ENCODE measurements at places on chromosomes 7 and 10.

GRCh38 chr7:128737867-128738385, 1.2 kb upstream of the CALU start:
- no peak for DNase-seq

- no peak for DNase-seq
Observed at GRCh38 chr10:102268375-102268888, 23.1 kb downstream of the GBF1 start.

- no peak for DNase-seq
Observed at GRCh38 chr7:104978460-104978859, 35.5 kb upstream of the KMT2E start.

DNA sequence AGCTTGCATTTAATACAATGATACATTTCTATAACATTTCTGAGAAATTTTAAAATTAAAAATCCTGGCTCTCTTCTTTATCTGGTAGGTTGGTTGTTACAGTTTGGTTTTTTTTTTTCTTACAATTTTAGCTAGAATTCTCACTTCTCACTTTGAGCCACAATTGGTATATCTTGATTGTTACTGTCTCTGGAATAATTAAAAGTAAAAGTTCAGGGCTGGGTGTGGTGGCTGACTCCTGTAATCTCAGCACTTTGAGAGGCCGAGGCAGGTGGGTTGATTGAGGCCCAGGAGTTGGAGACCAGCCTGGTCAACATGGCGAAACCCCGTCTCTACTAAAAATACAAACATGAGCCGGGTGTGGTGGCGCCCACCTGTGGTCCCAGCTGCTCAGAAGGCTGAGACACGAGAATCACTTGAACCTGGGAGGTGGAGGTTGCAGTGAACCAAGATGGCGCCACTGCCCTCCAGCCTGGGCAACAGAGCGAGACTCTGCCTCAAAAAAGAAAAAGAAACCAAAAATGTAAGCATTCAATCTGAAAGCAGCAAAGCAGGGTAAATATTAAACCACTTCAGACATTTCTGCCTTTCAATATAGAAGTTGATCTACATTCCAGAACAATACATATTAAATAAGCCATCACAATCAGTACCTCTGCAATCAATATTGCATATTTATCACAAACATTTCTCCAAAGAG, 88.6 kb upstream of the PFKP start:
- DNase-seq = no peak

DNA sequence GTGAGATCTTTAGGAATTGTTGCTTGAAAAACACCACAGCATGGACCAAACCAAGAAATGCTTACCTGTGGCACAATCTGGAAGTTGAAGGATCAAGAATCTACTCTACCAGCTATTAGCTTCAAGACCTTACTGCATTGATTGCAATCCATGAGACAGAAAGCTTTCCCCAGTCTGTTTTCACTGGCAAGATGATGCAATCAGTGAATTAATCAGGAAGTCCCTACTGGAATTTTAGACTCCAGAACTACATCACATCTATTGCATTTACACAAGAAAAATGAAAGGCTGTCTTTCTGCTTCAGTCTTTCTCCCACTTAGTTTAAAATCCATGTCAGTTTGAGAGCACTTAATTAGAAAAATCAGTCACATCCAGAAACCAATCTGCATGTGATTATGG, 191.7 kb downstream of the TFEC start:
- no peak for DNase-seq

DNA sequence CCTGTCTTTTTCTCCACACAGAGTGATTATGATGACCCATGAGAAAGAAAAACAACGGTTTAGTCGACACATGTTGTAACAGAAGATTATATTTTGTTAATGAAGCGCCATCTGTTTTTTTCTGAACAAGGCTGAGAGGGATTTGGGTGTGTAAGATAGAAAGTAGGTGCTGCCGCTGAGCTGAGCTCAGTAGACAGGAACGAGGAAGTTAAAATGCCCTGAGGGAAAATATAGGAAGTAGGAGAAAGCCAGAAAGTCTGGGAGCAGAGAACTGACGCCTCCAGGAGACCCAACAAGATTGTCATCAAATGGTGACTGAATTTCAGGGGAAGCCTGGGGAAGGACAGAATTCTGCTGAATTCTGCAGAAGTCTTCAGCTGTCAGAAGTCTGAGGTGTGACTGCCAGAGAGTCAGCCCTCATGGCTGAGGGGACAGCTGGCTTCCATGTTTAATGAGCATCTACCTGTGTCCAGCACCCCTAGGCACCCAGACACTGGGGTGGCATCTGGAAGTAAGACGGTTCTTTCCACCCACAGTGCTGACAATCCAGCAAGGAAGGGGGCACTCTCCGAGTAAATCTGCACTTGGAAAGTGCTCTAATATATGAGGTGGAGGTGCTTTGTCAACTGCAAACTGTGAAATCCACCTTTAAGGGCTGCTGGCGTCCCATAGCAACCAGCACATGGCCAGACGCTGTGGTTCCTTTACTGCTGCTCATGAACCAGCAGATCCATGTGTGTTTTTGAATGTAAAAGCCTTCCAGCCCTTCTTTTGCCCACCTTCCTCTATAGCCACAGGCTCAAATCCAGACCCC, 12.5 kb upstream of the TSPAN15 start:
- DNase-seq = no peak

DNA sequence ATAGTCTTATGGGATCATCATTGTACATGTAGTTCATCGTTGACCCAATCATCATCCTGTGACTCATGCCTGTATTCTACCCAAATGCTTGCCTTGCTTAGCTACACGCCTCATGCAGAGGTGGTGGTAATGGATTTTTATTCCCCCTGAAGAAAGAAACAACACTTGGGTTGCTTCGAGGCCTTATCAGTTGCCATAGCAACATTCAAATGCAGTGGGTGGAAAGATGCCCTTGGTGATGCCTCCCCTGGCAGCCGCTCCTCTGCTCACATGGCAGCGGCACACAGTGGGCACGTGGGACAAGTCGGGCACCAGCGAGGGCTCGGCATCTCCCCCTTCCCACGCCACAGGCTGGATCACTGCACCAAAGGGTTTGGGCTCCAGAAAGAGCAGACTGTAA, 54.0 kb upstream of the NMT2 start:
- no peak for DNase-seq

DNA sequence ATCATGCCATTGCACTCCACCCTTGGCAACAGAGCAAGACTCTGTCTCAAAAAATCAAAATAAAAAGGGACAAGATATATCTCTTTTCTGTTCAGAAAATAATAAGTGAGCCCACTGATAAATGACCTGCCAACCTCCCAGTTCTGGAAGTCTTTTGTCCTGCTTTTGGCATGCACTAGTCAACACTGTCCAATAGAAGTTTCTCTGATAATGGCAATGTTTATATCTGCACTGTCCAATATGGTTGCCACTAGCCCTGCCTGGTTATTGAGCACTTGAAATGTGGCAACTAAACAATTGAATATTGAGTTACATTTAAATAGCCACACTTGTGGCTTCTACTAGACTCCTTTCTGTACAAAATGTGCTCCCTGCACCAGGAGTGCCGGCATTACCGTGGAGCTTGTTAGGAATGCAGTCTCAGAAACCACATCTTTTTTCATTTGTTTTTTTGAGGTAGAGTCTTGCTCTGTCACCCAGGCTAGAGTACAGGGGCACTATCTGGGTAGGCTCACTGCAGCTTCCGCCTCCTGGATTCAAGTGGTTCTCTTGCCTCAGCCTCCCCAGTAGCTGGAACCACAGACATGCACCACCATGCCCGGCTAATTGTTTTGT, 229.7 kb downstream of the CACNB2 start:
- no peak for DNase-seq

DNA sequence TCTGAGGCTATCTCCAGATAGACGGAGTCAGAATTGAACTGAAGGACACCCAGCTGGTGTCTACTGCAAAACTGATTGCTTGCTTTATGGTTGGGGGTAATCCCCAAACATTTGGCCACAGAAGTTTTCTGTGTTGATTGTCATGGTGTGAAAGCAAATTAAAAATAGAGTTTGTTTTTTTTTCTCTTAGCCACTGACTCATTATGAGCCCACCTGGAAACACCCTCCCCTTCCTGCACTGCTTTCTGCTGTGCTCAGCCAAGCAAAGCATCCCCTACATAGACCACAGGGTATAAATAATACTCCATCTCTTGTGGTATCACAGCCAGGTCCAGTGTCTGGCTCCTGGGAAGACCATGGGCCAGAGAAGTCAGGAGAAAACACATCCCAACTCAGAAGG, 6.5 kb upstream of the VWC2 start:
- no peak for DNase-seq

DNA sequence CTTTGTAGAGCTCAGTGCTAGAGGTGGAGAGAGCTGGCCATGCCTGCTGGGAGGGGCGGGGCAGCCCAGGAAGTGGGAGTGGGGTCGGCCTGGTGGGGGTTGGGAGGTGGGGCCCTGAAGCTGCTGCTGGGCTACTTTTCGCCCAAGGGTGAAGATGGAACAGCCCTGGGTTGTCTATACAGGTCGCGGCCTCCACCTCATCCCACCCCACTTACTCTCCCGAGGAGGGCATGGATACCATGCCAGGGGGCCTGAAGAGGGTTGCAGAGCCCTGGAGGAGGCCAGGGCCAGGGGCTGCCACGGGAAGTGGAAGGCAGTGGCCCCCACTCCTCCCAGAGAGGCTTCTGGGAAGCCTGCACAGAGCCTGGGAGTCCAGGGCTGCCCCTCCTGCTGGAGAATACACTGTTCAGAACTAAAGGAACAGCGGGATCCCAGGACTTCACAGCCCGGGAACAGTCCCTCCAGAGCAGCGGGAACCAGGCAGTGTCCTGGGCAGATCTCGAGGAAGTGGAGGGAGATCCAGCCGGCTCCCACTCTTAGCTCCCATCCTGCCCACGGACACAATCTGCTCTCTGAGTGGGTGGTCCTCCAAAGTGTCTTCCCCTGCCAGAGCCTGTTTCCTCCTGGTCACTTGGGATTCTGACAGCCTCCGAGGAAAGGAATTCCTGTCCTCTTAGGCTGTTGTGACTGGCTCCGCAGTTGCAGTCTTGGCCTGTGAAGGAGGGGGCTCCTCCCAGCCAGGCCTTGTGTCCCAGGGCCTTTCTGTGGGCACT, 23.5 kb downstream of the MAT1A start:
- no peak for DNase-seq

DNA sequence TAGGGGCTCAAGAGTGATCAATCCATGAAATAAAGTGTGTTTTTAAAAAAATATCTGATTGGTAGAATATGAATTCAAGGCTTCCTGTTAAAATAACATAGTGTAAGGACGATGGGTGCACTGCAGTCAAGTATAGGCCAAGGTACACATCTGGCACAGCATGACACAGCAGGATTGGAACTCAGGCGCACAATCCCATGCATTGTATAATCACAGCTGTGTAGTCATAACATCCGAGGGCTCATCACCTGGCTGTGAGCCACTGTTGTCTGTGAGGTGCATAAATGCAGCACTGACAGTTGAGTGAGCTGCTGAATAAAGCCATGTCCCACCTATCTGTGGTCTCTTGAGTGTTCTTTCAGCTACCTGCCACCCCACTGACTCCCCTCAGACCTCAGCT, 142.3 kb upstream of the HPS1 start:
- no peak for DNase-seq

DNA sequence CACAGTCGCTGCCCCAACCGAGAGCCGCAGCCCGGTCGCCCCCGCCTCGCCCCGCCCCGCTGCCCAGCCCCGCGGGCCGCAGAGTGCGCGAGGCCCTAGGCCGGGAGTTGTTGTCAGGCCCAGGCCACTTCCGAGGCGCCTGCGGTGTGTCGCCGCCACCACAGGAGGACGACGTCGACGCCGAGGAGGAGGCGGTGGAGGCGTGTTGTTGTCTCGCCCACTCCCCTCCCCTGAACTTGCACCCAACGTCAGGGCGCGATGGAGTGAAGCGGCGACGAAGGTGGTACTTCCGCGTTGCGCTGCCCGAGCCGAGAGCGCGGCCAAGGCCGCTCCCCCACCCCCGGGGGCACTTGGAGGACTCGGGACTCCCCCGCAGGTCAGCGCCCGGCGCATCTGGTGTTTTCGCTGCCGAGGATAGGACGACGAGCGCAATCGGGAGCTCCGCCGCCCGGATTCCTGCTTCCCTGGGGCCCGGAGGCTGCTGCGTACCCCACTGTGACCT, at the start of gene CDK13:
Gene CDK13 (plus strand): TSS at position 286 of the 502 bp plus-strand sequence. CDS start 386 bp downstream, outside the sequence.
- peak; percentile 80 for DNase-seq

DNA sequence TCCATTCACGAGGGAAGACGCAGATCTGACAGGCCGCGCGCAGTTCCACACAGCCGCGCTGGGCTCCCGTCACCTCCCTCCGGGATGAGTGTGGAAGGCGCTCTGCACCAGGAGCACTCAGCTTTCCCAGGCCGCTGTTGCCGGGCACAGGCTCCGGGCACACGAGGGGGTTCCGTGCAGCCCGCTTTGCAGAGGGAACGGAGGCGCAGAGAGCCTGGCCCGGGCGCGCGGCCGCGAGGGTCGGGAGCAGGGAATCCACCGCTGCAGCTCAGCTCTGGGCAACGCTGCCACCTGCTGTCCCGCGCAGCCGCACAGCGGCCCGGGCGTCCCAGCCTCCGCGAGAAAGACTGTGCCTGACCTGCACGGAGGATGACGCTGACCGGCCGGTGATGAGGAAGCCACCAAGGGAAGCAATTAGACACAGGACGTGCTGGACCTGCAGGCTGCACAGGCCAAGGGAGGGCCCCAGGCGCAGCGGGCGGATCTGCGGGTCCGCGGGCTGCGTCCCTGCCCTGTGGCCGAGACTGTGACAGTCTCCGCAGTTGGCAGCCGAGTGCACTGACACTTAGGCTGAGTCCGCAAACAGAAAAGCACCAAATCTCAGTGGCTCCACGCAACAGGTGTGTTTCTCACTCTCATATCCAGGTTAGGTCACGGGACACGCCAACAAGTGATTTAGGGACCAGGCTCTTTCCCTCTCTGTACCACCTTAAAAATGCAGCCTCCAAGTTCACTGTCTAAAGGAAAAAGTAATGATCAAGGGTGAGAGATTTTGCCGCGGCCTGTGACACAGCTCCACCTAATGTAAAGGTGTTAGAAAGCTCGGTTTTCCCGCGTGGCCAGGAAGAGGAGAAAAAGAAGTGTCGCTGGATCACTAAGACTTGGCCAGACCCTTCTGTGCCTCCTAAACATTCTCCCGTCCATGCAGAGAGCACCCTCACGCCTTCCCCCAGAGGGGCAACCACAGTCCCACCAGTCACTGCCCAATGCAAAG, 94.5 kb downstream of the SEC61G start:
- no peak for DNase-seq

DNA sequence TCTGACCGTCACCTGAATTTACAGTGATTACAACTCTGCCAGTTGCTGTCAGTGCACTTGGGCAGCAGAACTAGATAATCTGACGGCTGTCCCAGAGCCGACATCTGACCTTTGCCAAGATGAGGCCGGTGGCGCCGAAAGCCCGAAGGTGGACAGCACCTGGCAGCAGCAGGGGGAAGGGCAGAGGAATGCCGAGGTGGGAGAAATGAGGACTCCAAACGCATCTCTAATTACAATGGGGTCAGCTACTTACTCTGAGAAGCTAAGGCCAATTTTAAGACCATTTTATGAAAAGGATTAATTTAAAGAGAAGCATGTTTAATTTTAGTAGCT, 33.8 kb downstream of the TRIM8 start:
- DNase-seq = no peak

- DNase-seq = peak; percentile 79
Observed at GRCh38 chr7:2519119-2519930, at the start of gene LFNG. Gene LFNG (plus strand): TSS chr7:2519774. CDS start chr7:2519862, 88 bp downstream.

DNA sequence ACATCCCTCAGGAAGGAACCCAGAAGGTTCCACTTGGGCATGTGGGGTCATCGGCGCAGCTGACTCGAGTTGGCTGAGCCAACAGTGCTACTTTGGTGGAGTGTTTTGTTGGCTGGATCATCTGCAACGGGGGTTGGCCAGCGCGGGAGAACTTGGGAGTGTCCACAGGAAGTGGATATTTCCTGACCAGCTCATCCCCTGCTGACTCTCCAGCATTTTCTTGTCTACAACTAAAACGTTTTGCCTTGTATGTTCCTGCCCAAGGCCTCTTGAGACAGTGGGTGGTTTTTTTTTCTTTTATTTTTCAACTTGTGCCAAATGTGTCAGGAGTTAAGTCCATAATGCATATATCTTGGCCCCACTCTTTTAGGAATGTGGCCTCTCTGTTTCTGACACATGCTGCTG, 208.6 kb downstream of the ZNF365 start:
- DNase-seq = no peak

Measured in activated T-helper 9 cell treated with anti-CD3 and anti-CD28 coated beads, Interleukin-2, amount 50 U/mL, for 16 hours (primary cell).